Diencephalon (tissue), 1 donor: ENCODE measurements at places on chromosomes 1 and 21. TPM values are rescaled to one million over a fixed set of nuclear protein-coding genes. Genes with fewer than 3 reads are reported as not detected.

Gene PTGFR
- total RNA-seq: 4.6 TPM

Gene EXTL1
- 2.5 TPM for total RNA-seq

Gene CD34
- total RNA-seq: 1.8 TPM

Gene CRNN
- total RNA-seq: not detected

Gene LCK
- total RNA-seq: 0.23 TPM

Gene NMNAT2
- total RNA-seq: 51.0 TPM

Gene MKNK1
- 13.4 TPM for total RNA-seq

Gene ASTN1
- 109 TPM for total RNA-seq

Gene MIB2
- 48.0 TPM for total RNA-seq

Gene PPM1J
- 5.5 TPM for total RNA-seq

Gene ACADM
- total RNA-seq: 73.1 TPM

Gene RHD
- 0.92 TPM for total RNA-seq

Gene ARHGAP29
- total RNA-seq: 25.8 TPM

Gene PDC
- total RNA-seq: not detected

Gene C8B
- not detected for total RNA-seq

Gene CSMD2
- 31.8 TPM for total RNA-seq

Gene SLC45A3
- total RNA-seq: 1.2 TPM

Gene TNFRSF9
- under 0.01 TPM for total RNA-seq

Gene S100A14
- total RNA-seq: not detected
